CD4-positive, alpha-beta T cell treated with Interleukin-1 beta for 1 hour (primary cell): ENCODE measurements at places on chromosomes 2 and 18.

DNA sequence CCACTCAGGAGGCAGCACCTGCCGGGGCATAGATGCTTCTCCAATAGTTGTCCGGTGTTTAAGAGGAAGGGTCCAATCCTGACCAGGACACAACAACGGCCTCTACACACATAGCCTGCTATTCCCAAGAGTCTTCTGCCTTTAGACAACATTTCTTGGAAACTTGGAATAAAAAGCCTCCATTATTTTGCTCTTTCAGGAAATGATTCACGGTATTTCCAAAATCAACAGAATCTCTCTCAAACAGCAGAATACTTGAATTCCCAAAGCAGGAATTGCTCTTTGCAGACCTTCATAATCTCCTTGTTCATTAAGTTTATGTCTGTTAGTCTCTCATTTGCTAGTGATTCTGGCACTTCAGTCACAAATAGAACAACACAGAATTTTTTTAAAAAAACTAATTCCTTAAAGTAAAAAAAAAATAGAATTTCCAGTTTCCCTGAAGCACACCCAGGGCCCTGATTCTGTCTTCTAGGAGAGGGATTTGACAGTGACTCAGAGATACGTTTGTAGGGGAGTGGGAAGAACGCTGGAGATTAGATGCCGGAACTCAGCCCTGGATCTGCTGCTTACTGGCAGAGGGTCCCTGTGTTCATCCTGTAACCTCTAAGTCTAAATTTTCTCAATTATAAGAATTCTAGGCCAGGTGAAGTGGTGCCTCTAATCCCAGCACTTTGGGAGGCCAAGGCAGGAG lies 74.7 kb downstream of the NAB1 start:
- DNase-seq, result no peak

DNA sequence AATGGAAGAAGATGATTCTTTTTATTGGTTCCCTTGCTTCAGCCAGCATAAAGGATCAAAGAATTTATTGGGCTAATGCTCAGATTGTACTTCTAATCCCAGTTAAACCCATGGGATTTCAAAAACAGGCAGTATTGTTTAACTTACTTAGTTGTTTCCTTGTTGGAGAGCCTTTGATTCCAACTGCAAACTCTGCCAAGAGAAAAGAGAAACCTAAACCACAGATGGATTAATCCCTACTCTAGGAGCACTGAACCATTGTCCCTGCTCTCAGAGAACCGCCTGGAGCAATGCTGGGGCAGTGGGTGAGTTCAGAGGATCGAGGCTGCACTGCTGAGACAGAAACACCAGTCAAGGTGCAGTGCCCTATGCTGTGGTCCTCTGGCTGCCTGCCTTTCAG lies 44.9 kb upstream of the SIGLEC15 start:
- DNase-seq, result no peak

DNA sequence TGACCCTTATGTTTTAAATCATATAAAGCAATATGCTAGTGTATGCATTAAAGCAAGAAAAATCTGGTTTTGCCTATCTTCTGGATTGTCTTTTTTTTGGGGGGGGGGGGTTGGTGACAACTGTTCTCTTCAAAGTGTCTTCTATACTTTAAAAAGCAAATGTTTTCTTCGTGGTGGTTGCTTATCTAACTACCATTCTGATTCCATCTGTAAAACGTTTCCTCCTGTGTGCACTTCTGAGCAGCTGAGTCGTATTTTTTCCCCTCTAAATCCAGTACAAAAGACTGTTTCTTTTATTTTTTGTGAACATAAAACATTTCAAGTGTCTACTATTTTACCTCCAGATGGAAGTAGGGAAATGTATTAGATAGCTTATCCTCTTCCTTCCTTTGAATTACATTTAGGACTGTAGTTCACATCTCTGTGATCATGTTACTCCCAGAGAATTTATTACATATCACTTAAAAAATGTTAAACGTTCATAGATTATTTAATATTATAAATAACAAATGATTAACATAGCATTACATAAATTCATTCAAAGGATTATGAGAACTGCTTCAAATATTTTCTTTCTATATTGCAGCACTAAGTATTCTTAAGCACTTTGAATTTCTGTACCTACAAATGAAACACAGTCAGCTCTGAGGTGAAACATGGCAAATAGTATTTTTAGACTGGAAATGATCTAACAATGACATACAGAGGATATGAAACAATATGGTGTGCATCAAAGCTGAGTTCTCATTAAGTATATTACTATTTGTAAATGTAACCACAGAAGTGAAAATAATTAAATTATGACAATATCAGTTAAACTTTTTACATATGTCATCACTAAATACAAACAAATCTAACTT lies 56.4 kb downstream of the SCN3A start:
- DNase-seq, result no peak

DNA sequence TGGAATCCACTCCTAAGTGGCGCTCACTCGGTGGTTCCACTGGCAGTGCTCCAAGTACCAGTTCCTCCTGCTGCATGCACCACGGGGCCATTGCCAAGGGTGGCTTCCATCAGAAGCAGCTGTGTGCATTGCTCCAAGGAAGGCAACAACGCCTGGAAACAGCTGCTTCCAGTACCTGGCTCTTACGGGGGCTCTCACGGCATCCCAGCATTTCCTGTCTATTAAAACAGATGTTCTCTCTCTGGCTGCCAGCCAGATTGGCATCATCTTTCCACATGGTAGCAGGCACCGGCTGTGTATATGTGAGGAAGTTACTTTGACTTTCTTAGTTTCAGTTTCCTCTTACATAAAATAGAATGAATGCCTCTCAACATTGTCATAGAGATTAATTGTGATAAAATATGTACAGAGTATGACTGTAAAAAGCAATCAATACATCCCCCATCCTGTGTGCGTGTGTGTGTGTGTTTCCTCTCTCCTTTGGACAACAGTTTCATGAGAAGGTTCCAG lies 84.9 kb downstream of the CMPK2 start:
- DNase-seq, result no peak

DNA sequence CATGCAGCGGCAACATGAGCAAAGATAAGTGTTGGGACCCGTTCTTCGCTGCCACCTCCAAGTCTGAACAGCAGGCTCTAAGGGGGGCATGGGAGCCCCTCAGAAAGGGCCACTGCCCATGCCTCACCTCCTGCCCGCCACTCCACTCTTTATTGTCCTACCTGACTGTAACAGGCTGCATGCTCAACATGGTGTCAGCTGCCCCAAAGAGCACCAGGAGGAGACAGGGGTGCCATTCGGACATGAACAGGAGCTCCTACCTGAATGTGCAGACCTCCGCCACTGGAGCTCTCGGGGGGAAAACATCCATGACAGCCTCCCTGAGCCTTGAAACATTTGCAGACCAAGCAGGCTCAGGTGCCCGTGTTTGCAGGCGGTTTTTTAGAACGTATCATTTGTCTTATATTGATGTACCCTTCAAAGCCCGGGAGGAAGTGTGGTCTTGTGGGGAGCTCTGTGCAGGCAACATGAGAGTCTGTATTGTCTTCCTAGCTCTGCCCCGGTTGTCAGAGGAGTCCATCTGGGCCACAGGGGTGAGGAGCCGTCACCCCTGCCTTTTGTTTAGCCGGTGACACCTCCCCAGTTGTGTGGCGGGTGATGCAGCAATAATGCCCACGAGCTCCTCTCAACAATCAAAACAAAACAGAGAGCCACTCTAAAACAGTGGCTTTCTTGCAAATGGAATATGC lies 35.1 kb upstream of the CD8A start:
- peak; percentile 78 for DNase-seq

DNA sequence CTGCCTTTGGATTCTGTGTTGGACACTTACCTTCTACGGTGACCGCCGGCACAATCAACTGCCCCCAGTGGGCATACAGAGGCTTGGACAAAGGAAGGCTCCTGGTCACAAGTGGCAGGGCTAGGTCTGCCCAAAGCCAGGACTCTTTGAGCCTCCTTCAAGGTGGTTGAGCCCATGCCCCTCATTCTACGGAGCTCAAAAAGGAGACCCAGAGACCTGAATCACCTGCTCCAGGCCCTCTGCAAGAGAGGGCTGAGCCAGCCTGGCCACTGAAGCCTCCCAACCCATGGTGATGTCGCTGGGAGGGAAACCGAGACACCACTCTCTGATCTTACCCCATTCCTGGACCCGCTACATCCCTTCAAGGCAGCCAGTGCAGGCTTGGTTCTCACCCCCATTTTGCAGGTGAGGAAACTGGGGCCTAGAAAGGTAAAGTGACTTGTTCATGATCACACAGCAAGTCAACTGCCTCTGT lies 87.9 kb downstream of the INHBB start:
- DNase-seq, result no peak

GRCh38 chr2:74944987-74945787 lies 13.3 kb upstream of the POLE4 start:
- no peak for DNase-seq

GRCh38 chr2:73968357-73968937 lies 16.3 kb upstream of the TET3 start:
- no peak for DNase-seq

DNA sequence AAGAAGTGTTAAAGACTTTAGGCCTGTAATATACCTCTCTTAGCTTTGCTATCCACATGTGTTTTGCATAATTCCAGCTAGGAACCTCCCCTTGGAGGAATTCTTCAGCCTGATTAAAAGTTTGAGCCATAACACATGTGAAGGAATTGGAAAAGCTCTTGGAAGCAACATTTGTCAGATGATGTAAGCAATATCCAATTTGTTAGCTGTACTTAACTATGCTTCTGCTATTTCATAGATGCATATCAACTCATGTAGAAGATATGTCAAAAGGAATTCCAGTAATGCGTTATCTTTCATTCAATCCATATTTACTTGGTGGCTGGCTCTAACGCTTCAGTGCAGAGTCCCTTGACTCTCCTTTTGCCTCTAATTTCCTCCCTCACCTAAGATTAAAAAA lies 46.2 kb downstream of the PKP4 start:
- DNase-seq, result no peak

DNA sequence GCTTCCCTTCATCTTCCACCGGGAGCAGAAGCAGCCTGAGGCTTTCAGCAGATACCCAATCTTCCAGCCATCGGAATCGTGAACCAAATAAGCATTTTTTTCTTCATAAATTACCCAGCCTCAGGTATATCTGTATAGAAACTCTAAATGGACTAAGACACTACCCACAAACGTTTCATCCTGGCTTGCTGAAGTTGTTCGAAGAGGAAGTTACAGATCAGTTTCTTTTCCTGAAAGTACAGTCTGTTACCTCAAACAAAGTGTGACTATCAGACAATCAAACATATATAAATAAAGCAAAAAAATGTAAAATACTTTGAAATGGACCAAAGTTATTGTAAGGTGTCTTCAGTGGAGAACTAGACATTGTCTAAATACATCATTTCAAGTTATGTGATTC lies 97.9 kb downstream of the MREG start:
- no peak for DNase-seq

GRCh38 chr2:196482119-196483065 lies 157.1 kb upstream of the CCDC150 start:
- no peak for DNase-seq

DNA sequence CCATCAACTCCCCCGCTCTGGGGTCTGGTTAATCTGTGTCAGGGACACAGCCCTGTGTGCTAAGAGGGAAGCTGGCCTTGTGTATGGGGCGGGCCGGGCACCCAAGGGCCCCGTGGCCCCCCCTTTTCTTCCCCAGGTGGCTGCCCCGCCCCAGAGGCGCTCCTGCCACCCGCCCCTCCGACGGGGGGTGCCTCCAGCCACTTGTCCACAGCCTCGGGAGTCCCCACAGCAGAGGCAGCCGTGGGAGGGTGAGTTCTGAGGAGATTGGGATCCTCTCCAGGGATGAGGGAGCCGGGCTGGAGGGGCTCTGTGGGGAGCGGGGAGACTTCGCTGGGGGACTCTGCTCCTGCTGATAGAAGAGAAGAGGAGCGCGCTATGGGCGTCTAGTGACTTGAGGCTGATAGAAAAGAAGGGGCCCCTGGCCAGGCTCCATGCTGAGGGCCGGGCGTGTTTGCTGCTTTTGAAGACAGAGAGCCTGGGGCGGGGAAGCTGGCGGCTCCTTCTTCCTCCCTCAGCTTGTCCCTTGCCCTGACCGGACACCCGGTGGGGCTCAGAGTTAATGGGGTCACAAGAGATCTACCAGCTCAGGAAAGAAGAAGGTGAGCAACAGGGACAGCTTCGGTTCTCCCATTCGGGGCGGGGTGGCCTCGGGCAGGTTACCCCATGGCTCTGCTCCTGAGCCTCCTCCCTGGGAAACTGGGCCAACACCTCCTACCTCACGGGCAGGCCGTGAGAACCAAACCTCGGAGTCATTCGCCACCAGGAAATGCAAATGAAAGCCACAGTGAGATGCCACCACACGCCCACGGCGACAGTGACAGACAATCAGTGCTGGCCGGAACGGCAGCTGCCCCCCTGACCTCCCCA lies 89.4 kb upstream of the TAF1B start:
- DNase-seq, result peak; percentile 50

GRCh38 chr2:71566372-71566771 lies 113.0 kb downstream of the DYSF start:
- DNase-seq, result no peak

DNA sequence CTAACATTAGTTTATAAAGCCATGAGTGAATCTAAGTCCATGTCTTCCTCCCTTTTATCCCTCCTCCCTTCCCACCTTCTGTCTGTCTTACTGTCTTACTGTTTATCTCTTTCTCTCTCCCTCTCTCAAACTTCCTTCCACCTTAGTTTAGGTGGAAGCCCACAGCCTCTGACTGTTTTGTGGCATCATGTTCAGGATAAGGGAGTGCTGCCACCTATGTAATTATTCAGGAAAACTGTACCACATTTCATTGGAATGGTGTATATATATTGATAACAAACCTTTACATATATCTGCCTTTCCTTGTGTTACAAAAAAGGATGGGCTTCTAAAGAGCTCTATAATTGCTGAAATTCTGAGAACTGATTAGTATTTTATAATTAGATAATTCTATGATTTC lies 48.7 kb downstream of the NETO1 start:
- no peak for DNase-seq

DNA sequence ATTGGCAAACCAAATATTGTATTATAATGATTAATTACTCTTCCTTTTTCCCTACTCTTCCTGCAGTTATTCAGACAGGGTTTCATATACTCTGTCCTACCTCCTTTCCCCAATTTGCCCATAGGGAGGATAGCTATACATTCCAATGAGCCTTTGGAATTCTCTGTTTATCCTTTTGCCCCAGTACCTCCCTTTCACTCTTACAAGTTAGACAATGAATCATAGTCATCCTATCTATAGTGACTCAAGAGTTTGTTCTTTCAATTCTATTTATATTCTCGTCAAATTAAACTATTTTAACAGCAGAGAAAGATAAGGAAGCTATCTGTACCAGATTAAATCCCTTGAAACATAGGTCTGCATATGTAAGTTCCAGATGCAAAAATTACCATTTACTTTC lies 437.5 kb downstream of the NR4A2 start:
- DNase-seq, result no peak

- peak; percentile 2 for DNase-seq
These were observed 209.2 kb upstream of the SYT4 start for GRCh38 chr18:43486462-43486861.

DNA sequence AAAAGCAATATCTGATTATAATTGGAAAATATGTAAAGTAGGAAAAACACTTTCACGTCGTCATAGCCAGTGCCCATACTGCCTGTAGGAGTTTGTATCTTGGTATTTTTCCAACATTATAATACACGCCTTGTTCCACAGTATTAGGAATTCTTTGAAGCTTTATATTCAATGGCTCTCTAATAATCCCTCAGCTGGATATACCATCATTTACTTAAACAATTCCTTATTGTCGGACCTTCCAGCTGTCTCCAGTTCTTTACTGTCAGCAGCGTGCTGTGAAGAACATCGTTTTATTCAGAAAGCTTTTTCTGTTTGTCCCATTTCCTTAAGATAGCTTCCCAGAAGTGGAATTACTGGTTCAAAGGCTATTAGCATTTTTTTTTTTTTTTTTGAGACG lies 31.7 kb downstream of the ATP6V1C2 start:
- DNase-seq, result no peak

- no peak for DNase-seq
These were observed 40.8 kb downstream of the ZEB2 start for GRCh38 chr2:144479138-144479537.
